Posterior cingulate gyrus (tissue), 11 donors: ENCODE measurements at places on chromosomes 2 and 18.

- no peak for DNase-seq
Observed at GRCh38 chr2:184879671-184880070, 281.3 kb downstream of the ZNF804A start.

GRCh38 chr2:40457837-40458236, 5.9 kb upstream of the SLC8A1 start:
- DNase-seq = no peak

- DNase-seq = no peak
Observed at GRCh38 chr18:32877371-32877770, 104.5 kb upstream of the KLHL14 start.

- DNase-seq = no peak
Observed at GRCh38 chr2:200278694-200279316, 27.7 kb upstream of the SPATS2L start.

GRCh38 chr2:107607473-107607872, 219.2 kb upstream of the RGPD4 start:
- DNase-seq = no peak

DNA sequence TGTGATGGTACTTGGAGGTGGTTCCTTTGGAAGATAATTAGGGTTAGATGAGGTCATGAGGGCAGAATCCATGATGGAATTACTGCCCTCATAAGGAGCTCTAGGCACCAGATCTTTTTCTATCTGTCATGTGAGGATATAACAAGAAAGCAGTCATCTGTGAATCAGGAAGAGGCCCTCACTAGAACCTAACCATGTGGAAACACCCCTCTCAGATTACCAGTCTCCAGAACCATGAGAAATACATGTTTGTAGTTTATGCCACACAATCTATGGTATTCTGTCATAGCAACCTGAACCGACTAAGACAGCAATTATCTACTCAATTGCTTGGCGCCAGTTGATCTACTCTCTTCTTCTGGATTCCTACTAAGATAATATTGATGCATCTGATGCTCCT, 2.4 kb upstream of the SERPINB10 start:
- DNase-seq = no peak

DNA sequence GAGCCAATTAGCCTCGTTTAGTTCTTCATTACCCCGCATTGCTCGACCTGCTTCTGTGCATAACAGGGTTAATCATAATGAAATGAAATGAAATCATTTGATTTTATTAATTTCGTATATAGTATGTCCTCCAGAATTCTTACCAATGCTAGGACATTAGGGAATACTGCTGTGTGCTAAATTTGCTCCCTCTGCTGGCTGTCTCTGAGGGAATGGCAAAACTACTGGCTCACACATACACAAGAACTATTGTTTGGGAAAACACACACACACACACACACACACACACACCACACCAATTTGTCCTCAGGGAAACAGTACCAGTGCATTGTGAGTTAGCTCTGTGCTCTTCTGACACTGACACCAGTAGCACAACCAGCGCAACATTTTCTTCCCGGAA, 273.3 kb upstream of the TCF4 start:
- DNase-seq = no peak

DNA sequence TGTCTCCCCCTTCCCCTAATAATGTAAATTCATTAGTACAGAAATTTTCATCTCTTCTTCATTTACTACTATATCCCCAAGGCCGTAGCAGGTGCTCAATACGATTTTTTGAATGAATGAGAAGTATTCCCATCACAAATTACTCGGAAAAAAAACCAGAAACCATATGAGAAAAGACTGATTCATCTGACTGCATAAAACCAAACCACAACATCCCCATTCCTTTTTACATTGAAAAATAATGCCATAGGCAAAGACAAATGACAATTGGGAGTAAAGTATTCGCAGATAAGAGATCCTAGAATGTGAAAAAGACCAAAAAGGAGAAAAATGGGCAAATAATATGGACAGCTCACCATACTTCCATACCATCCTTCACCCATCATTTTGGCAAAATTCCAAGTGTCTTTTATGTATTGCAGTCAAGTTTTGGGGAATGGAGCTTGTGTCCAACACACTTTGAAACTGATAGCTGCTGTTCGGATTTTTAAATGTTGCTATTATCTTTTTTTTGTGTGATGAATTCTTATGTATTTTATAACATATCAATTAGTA, 1.5 kb downstream of the ZC3H8 start:
- no peak for DNase-seq

GRCh38 chr2:72929010-72929409, 11.7 kb downstream of the EMX1 start:
- DNase-seq = no peak

GRCh38 chr2:187453078-187453641, 5.1 kb upstream of the CALCRL start:
- DNase-seq = no peak

DNA sequence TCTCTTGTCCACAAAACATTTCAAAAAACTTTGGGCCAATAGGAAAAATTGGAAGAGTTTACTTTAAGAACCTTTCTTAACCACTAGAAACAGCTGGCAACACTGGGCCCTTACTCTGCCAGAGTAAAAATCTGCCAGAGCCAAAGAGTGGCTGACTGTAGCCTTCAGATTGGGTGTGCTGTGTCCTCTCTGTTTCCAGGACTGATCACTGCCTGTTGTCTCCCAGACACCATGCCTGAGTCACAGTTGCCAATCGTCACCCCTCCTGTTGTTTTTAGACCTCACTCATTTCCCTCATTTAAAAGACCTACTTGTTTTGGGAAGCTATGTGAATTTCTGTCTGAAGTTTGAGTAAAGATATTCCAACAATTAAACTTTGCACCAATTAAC, 159.1 kb downstream of the PPP1R1C start:
- DNase-seq = no peak

GRCh38 chr2:155599834-155600233, 732.7 kb downstream of the NR4A2 start:
- peak; percentile 68 for DNase-seq

DNA sequence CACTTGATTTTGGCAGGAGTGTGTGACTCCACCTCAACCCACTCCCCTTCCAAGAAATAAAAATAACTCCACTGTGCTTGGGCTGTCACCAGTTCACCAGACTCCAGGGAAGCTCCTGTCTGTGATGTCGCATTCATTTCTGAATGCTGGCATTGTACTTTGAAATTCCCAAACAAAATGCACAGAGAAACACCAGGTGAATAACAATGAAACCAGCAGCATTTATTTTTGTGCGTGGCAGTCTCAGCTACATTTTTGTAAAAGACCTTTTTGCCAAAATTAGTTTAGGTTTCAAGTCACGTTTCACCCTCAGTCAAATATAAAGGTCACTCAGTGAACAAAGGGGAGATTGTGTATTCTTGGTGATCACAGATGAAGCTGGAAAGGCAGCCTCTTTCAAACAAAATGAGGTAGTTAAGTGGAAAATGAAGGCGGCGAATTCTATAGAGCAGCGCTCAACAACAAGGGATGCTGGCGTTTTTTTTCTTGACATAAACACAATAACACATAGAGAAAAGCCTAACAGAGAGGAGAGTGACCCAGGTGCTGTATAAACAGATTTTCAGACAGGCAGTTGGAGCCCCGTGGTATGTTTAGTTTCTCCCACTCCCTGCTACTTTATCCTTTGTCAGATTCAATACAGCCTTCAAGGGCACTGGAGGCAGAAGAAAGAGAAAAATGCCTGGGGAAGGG, 210.3 kb upstream of the GCFC2 start:
- no peak for DNase-seq

GRCh38 chr2:234528410-234529148, 31.7 kb upstream of the ARL4C start:
- DNase-seq = no peak

- no peak for DNase-seq
Observed at GRCh38 chr18:52082246-52082645, 257.8 kb upstream of the DCC start.

GRCh38 chr2:173866874-173867618, 98.1 kb downstream of the SP3 start:
- DNase-seq = no peak

- no peak for DNase-seq
Observed at GRCh38 chr18:67081482-67082211, 434.9 kb downstream of the DSEL start.

GRCh38 chr2:172562298-172562697, 6.4 kb downstream of the PDK1 start:
- no peak for DNase-seq

DNA sequence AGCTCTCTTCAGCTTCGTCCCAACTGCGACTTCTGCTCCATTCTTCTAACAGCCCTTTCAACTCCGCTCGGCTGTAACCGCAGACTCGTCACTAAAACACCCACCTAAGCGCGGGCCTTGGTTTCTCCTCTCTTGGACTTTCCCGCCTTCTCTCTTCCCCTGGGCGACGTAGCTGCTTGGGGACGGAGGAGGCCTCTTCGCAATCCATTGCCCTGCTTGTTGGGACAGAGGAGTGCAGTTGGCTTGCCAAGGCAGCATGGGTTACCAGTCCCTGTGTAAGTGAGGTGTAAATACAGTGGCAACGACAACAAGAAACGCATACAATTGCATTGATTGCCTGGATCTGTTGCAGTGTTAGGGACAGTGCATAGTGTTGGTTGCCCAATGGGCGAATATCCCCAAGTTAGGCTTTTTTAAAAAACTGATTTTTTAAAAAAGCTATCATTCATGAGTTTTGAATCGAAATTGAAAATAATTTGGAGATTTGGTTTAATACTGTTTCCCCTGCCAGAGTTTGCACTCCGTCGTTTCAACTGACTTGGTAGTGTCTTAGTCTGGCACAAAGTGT, 484 bp upstream of the DARS1 start:
- DNase-seq = no peak

DNA sequence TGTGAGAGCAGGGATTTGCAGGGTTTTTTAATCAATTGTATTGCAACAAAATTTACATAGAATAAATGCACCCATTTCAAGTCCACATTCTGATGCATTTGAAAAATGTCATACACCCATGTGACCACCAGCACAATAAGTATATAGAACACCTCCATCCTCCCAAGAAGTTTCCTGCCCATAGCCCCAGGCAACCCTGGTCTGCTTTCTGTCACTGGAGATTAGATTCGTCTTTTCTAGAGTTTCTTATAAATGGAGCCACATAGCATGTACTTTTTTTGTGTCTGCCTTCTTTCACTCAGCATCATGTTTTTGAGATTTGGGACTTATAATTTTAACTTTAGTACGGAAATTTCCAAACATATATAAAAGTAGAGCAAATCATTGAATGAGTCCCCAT, 127.2 kb upstream of the EPAS1 start:
- DNase-seq = no peak

DNA sequence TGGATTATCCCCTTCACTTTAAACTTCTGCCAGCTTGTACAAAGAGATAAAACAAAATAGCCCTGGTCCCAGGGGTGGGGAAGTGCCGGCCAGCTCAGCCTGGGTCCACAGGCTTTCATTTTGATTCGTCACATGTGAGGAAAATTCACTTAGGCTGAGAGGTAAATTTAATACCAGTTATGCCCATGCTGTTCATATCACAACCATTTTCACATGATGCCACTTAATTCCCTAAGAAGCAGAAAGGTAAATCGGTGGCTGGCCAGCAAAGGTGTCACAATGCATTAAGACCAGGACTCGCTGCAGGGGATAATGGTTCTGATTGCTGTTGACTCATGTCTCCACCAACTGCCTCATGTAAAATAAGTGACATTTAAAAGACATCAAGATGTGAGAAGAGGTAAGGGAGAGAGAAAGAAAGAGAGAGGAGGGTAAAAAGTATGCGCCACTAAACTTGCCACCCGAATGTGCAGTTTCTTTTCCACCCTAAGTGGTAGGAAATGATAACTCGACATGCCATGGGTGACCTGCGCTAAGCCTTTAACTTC, 261.0 kb upstream of the SIX3 start:
- DNase-seq = no peak

DNA sequence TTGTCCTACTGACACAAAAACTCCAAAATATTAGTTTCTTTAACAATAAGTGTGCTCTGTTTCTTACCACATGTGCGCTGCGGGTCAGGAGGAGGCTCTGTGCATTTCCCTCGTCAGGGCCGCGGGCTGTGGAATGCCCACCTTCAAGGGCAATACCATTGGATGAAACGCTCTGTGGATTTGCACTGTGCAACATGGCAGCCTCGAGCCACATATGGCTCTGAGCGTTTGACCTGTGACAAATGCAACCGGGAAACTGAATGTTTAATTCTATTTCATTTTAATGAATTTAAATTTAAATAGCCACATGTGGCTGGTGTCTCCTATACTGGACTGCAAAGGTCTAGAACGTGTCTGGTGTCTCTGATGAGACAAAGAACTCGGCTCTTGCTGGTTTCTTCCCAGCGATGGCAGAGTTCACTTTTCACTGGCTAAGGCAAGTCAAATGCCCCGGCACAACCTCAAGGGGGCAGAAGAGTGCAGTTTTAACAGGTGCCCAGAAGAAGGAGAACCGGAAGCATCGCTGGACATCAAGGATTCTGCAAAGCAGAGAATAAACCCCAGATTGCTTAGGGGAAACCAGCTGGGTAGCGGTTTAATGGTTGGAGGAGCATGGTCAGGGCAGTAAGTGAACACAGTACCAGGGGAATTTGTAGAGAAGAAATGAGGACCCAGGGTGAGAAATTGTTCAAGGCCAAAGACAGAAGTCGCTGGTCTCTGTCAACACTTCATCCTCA, 37.0 kb upstream of the TMEM18 start:
- DNase-seq = peak; percentile 55

DNA sequence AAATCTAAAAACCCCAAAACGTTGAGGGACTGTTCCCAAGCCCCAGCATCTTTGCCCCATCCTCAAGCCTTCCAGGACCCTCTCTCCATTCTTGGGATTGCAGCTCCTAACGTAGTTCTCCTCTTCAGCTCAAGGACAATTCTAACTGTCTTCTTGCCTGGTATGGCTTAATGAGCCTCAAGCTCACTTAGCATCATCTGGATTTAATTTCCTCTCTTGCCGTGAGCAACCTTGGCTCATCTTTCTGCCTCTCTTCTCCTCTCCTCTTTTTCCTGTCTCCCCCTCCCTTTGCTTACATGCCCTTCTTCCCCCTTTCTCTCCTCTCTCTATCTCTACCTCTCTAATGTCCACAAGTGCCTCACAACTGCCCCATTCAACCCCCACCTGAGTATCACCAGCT, 44.2 kb downstream of the TACR1 start:
- DNase-seq = no peak

DNA sequence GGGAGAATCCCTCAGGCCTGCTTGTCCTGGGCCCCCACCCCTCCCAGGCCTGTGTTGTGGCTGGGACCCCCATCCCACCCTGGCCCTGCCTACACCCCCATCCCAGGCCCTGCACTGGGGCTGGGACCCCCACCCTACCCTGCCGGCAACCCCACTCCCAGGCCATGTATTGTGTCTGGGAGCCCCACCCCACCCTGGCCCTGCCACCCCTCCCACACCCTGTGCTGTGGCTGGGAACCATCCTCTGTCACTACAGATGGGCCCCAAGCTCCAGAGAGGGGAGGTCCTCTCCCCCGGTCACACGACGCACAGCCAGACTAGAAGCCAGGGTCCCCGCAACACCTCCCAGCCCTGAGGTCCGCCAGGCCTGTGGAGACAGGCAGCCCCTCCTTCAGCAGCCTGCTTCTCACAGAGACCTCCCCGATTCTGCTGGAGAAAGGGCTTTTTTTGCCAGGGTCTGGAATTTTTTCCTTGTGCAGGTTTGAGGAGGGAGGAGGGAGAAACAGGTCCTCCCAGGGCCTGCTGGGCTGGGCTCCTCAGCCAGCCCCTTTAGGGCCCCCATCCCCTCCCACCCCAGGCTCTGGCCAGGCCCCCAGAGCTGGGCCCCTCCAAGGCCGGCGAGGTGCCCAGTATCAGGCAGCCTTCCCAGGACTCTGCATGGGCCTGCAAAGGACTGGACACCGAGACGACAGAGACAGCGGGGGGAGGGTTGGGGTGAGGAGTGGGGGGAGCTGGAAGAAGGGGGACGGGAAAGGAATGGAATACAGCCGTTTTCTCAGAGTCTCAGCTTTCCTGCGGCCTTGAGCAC, 28.0 kb downstream of the KIF1A start:
- peak; percentile 53 for DNase-seq
